Naive thymus-derived CD8-positive, alpha-beta T cell (primary cell): ENCODE measurements at places on chromosomes 7 and 10.

GRCh38 chr10:49534670-49535381 lies 4.1 kb downstream of the ERCC6 start:
- H3K4me3 ChIP-seq, result no peak overlapping the region
- no peaks in the 10 kb centered on the region for H3K27me3 ChIP-seq
- H3K4me1 ChIP-seq, result peaks cover 69% of the 10 kb centered on the region

GRCh38 chr10:122093076-122093475 lies 104.1 kb downstream of the TACC2 start:
- no peaks in the 10 kb centered on the region for H3K36me3 ChIP-seq
- no peak overlapping the region for H3K4me3 ChIP-seq
- peaks cover 11% of the 10 kb centered on the region for H3K27me3 ChIP-seq
- no peak for DNase-seq

DNA sequence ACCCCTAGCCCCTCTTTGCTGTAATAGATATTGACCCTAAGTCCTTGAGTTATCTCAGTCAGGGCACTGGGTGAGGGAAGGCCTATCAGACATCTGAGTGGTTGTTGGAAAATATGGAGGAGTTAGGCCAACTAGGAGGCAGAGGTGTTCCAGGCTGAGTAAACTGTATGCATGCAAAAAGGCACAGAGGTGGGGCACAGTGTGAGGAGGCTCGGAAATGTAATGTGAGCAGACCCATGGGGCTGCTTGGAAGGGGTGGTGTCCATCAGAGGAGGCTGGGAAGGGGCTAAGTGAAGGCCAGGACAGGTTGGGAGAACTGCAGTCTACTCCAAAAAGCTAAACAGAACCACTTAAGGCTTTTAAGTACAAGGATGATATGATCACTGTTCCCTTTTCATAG lies 323.2 kb upstream of the BMPER start:
- H3K27ac ChIP-seq, result no peak overlapping the region
- H3K27me3 ChIP-seq, result no peaks in the 10 kb centered on the region
- H3K4me1 ChIP-seq, result no peaks in the 10 kb centered on the region

DNA sequence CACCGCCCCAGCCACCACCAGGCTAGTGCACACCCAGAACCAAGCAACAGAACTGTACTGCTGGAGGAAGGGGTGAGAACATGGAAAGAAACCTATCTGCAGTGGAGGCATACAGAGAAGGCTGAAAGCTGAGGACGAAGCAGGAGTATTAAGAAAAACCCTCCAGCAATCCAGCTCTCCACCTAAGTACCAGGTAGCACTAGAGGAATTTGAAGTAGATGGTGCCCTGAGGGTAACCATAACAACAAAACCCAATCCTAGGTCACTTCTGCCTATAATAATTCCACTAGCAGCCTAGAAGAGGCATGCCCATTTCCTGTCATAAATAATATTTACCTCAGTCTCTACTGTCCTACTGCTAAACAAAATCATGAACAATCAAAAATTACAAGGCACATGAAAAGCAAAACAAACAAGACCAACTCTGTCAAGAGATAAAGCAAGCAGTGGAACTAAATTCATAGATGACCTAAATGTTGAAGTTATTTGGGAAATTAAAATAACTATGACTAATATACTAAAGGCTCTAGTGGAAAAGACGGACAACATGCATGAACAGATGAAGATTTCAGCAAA lies 51.1 kb downstream of the HYCC1 start:
- no peaks in the 10 kb centered on the region for H3K27me3 ChIP-seq
- H3K4me3 ChIP-seq, result no peak overlapping the region

GRCh38 chr7:108063520-108063933 lies 60.6 kb upstream of the LAMB1 start:
- no peak overlapping the region for H3K27ac ChIP-seq
- no peaks in the 10 kb centered on the region for H3K4me1 ChIP-seq
- no peak for DNase-seq
- peaks cover 4% of the 10 kb centered on the region for H3K36me3 ChIP-seq
- H3K27me3 ChIP-seq, result peaks cover 4% of the 10 kb centered on the region

GRCh38 chr7:51255036-51255435 lies 61.6 kb downstream of the COBL start:
- no peak overlapping the region for H3K27ac ChIP-seq
- H3K36me3 ChIP-seq, result no peaks in the 10 kb centered on the region
- no peaks in the 10 kb centered on the region for H3K4me1 ChIP-seq
- no peak overlapping the region for H3K4me3 ChIP-seq
- H3K27me3 ChIP-seq, result peaks cover 4% of the 10 kb centered on the region

- H3K27ac ChIP-seq, result no peak overlapping the region
- no peaks in the 10 kb centered on the region for H3K36me3 ChIP-seq
Measured at GRCh38 chr10:86103391-86104101, 263.0 kb downstream of the GRID1 start.

DNA sequence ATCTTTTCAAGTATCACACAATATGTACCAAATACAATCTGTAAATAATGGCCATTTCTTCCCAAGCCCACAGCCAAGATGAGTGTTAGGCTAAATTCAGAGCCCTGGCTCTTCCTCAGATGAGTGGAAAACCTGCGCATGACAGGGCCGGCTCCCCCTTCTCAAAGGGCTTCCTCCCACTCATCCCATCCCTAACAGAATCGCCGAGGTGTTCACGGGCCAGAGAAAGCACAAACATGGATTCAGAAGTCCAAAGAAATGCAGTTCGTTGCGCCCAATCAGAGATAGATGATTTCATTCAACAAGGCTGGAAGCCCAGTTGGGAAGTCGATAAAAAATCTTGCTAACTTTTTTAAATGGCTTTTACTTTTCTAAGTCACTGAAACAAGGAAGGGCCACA lies 121.8 kb downstream of the UBE2H start:
- no peak overlapping the region for H3K4me3 ChIP-seq
- no peak overlapping the region for H3K27ac ChIP-seq
- H3K36me3 ChIP-seq, result no peaks in the 10 kb centered on the region
- DNase-seq, result no peak
- peaks cover 11% of the 10 kb centered on the region for H3K4me1 ChIP-seq

- H3K4me3 ChIP-seq, result no peak overlapping the region
- H3K27ac ChIP-seq, result no peak overlapping the region
- peaks cover 50% of the 10 kb centered on the region for H3K4me1 ChIP-seq
- no peaks in the 10 kb centered on the region for H3K27me3 ChIP-seq
- H3K36me3 ChIP-seq, result no peaks in the 10 kb centered on the region
Measured at GRCh38 chr7:77348371-77348813, 67.8 kb downstream of the GSAP start.

DNA sequence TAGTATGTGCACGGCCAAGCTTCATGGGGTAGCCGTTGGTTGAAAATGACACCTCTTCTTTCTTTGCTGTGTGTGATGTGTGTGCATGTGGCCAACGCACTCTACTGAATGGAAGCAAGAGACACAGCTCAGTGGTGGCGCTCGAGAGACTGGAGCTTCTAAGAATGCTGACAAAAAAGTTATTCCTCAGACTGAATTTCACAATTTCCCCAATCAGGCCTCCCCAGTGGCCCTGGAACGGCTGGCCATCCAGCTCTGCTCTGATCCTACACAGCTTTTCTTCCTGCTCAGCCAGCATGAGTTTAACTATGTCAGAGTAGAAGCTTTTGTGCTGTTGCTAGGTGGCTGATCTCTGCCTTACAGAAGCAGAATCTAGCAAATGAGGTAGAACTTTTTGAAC lies 186.7 kb upstream of the PLXDC2 start:
- no peaks in the 10 kb centered on the region for H3K4me1 ChIP-seq
- DNase-seq, result no peak
- no peaks in the 10 kb centered on the region for H3K36me3 ChIP-seq
- H3K27ac ChIP-seq, result no peak overlapping the region
- no peaks in the 10 kb centered on the region for H3K27me3 ChIP-seq

DNA sequence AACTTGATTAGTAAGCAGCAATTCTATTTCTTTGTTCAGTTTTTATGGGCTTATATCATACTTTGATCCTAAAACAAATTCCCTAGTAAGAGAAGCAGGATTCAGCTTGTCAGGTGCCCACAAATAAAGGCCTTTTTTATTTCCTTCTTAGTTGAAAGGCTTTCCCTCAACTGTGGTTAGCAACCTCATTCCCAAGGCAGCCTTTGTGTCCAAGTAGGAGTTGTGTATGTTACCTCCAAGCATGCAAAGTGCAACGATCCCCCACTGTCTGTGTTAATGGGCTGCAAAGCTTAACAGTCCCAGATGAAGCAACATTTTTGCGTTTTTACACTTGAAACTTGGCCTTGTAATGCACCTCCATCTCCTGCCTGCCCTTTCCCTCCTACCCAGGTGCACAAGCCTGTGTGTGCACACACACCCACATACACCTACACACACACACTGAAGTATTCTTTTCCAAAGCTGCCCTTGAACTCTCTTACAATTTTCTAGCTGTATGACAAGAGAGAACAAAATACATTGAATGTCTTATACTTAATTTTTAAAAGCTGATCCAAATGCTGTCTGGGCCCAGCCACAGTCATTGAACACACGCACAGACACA lies 278.2 kb downstream of the SNX13 start:
- DNase-seq, result no peak
- no peak overlapping the region for H3K27ac ChIP-seq
- H3K27me3 ChIP-seq, result no peaks in the 10 kb centered on the region
- H3K4me1 ChIP-seq, result no peaks in the 10 kb centered on the region
- no peak overlapping the region for H3K4me3 ChIP-seq

GRCh38 chr10:73856261-73856660 lies 18.1 kb downstream of the CAMK2G start:
- DNase-seq, result no peak
- no peak overlapping the region for H3K4me3 ChIP-seq
- peaks cover 76% of the 10 kb centered on the region for H3K4me1 ChIP-seq
- H3K27me3 ChIP-seq, result no peaks in the 10 kb centered on the region
- H3K36me3 ChIP-seq, result peaks cover 20% of the 10 kb centered on the region

DNA sequence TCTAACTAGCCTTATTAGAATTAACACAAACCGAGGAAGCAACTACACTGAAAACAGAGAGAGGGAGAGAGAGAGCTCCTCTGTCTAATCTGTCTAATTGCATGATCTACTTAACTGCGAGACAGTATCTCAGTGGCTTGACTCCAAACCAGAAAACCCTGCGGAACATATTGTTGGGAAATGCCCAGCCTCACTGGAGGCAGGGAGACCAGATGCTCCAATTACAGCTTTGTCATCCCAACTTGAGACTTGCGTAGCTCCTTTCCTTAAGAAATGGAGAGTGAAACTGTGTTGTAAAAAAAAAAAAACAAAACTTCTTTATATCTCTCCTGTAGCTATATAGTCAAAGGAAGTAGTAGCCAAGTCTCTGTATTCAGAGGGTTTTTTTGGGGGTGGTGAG lies 52.0 kb upstream of the ZNRF2 start:
- H3K36me3 ChIP-seq, result peaks cover 3% of the 10 kb centered on the region
- H3K4me1 ChIP-seq, result no peaks in the 10 kb centered on the region
- H3K4me3 ChIP-seq, result no peak overlapping the region

DNA sequence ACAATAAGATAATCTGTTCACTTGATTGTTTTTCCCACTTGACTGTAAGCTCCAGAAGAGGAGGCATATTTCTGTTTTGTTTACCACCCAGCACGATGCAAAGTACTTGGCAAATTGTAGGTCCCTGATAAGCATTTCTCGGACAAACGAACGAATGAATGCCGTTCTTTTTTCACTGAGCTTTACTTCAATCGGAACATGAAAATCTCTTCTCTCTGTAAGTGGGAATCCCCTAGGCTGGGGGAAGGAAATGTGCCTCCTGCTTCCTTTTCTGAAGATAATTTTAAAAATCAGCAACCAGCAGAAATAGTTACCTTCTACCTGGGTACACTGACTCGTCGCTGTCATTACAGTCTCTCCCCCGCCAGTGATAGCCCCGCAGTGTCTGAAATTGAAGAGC lies 102.9 kb downstream of the AOAH start:
- H3K27me3 ChIP-seq, result no peaks in the 10 kb centered on the region
- H3K36me3 ChIP-seq, result peaks cover 10% of the 10 kb centered on the region
- H3K4me1 ChIP-seq, result peaks cover 45% of the 10 kb centered on the region
- H3K4me3 ChIP-seq, result no peak overlapping the region
- H3K27ac ChIP-seq, result peak overlapping the region; percentile 58

DNA sequence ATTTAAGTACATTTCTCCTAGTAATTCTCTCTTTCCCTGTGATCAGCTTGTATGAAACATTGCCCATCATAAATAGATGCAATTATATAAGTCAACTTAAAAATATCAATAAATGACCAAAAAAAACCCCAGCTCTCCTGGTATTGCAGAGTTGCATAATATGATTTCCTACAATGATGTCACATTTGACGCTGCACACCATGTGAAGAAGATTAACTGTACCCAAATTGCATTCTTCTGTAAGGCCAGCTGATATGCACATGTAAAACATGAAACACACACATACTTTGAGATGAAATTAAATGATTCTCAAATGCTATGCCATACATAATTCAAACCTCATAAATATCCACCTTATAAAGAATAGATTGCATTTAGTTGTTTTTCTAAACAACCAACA lies 115.5 kb downstream of the AGMO start:
- H3K36me3 ChIP-seq, result no peaks in the 10 kb centered on the region
- DNase-seq, result no peak
- H3K27ac ChIP-seq, result no peak overlapping the region
- H3K4me3 ChIP-seq, result no peak overlapping the region
- no peaks in the 10 kb centered on the region for H3K27me3 ChIP-seq
- H3K4me1 ChIP-seq, result no peaks in the 10 kb centered on the region

- H3K27me3 ChIP-seq, result no peaks in the 10 kb centered on the region
- H3K36me3 ChIP-seq, result peaks cover 1% of the 10 kb centered on the region
- no peak overlapping the region for H3K27ac ChIP-seq
- DNase-seq, result no peak
Measured at GRCh38 chr10:100534726-100535125, 1.0 kb upstream of the HIF1AN start.

GRCh38 chr7:155222573-155222972 lies 75.1 kb upstream of the INSIG1 start:
- no peaks in the 10 kb centered on the region for H3K36me3 ChIP-seq
- H3K27ac ChIP-seq, result no peak overlapping the region

DNA sequence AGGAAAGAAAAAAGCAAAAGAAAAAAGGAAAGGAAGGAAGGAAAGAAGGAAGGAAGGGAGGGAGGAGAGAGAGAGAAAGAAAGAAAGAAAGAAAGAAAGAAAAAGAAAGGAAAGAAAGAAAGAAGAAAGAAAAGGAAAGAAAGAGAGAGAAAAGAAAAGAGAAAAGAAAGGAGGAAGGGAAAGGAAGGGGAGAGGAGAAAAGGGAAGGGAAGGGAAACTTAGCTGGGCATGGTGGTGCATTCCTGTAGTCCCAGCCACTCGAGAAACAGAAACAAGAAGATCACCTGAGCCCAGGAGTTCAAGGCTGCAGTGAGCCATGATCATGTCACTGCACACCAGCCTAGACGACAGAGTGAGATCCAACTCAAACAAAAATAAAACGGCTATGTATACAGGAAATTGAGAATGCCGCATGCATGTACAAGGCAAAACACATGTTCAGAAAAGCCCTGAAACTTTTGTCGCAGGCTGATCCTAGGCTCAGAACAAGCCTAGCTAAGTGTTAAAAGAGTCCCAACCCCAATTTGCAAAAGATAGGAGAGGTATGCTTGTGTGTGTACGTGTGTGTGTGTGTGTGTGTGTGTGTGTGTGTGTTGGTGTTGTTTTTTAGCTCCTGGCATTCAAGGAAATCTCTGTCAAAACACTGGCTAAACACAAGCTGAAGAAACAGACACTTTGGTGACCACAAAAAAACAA lies 6.6 kb upstream of the NPC1L1 start:
- no peak overlapping the region for H3K27ac ChIP-seq
- DNase-seq, result no peak
- peaks cover 2% of the 10 kb centered on the region for H3K4me1 ChIP-seq
- no peak overlapping the region for H3K4me3 ChIP-seq
